ENCODE measurements at places on chromosomes 7 and 10. TPM values are rescaled to one million over a fixed set of nuclear protein-coding genes. Genes with fewer than 3 reads are reported as not detected.
A peak's percentile ranks its signal among the peaks of the same experiment; 100 is the strongest.

The VPS37D gene
- 0.18 TPM for total RNA-seq

The WDR91 gene
- total RNA-seq: 25.1 TPM

The PTF1A gene
- total RNA-seq: not detected

The OPN1SW gene
- not detected for total RNA-seq

The SLC26A3 gene
- total RNA-seq: not detected

The CALML5 gene
- not detected for total RNA-seq

The PRR15 gene
- not detected for total RNA-seq

The FASTK gene
- total RNA-seq: 88.8 TPM

The PKD2L1 gene
- not detected for total RNA-seq

The AKR1C3 gene
- total RNA-seq: 0.75 TPM

The UCMA gene
- total RNA-seq: not detected

The ACTL6B gene
- total RNA-seq: not detected

The ZNF804B gene
- not detected for total RNA-seq

DNA sequence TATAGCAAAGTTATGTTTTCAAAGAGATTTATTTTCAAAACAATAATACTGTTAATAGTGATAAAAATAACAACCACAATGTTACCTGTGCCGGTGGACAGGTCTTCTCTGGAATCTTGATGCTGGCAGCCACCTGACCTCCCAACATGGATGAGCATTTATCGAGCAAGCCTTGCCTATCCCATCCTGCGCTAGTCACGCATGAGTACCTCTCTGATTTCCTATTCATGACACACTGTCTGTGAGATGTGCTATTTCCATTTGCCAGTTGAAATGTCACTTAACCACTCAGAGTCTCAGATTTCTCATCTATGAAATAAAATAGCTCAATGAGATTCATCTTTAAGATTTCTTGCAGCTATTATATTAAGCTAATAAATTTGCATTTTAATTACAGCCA, 341.2 kb upstream of the VWC2 start:
- no peak for DNase-seq
- H3K27ac ChIP-seq: no peak overlapping the region
- H3K4me1 ChIP-seq: no peaks in the 10 kb centered on the region
- no peaks in the 10 kb centered on the region for H3K27me3 ChIP-seq

DNA sequence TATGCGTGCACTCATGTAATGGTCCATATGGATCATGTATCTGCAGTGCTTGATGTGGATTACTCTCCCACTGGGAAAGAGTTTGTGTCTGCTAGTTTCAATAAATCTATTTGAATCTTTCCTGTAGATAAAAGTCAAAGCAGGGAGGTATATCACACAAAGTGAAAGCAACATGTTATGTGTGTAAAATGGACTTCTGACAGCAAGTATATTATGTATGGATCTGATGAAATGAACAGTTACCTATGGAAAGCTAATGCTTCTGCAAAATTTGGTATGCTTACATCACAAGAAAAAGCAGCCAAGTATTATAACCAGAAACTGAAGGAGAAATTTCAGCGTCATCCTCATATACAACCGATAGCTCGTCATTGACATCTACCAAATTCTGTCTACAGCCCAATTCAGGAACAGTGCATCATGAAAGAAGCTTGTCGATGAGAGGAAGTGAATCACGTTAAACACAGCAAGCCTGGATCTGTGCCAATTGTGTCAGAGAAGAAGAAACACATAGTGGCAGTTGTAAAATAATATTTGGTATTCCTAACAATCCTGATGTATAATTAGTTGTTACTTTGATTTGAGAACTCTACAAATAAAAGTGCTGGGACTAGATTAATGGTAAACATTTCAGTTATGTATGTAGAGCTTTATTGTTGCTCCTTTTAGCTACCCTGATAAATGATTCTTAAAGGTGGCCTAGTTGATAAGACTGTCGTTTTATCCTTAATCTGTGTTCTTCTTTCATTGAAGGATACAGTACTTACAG, 14.2 kb upstream of the SYPL1 start:
- DNase-seq: no peak
- no peaks in the 10 kb centered on the region for H3K27me3 ChIP-seq
- no peaks in the 10 kb centered on the region for H3K36me3 ChIP-seq
- H3K4me3 ChIP-seq: no peak overlapping the region
- no peak overlapping the region for H3K27ac ChIP-seq
- H3K4me1 ChIP-seq: no peaks in the 10 kb centered on the region

DNA sequence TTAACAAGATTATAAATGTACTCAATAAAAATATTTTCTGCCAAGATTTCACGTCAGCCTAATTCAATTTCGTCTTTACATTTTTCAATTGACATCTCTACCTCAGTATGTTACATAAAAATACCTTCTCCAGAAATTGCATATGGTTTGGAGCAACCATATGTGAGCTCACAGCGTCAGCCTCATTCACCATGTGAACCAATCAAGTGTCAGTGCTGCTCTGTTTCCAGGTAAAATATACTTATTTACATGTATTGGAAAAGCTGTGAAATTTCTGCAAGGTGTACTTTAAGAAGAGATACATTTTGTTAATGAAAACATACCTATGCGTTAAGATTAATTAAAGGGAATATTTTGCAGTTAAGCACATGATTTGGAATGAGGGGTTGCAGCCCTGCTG, 110.7 kb upstream of the PRSS1 start:
- H3K27me3 ChIP-seq: no peaks in the 10 kb centered on the region
- no peaks in the 10 kb centered on the region for H3K36me3 ChIP-seq
- H3K4me3 ChIP-seq: no peak overlapping the region
- DNase-seq: no peak

DNA sequence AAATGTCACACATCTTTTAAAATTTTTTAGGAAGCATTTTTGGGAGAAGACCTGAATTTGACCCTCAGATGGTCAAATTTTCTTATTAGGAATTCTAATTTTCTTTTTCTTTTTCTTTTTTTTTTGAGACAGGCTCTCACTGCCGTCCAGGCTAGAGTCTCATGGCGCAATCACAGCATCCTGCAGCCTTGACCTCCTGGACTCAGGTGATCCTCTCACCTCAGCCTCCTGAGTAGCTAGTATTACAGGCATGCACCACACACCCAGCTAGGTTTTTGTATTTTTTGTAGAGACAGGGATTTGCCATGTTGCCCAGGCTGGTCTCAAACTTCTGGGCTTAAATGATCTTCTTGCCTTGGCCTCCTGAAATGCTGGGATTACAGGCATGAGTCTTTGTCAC, 65.4 kb downstream of the AKAP9 start:
- H3K27me3 ChIP-seq: no peaks in the 10 kb centered on the region
- DNase-seq: no peak
- H3K4me1 ChIP-seq: no peaks in the 10 kb centered on the region
- H3K4me3 ChIP-seq: no peak overlapping the region

GRCh38 chr7:158249692-158250091, 337.9 kb downstream of the PTPRN2 start:
- no peaks in the 10 kb centered on the region for H3K36me3 ChIP-seq
- no peak overlapping the region for H3K4me3 ChIP-seq
- no peak for DNase-seq

DNA sequence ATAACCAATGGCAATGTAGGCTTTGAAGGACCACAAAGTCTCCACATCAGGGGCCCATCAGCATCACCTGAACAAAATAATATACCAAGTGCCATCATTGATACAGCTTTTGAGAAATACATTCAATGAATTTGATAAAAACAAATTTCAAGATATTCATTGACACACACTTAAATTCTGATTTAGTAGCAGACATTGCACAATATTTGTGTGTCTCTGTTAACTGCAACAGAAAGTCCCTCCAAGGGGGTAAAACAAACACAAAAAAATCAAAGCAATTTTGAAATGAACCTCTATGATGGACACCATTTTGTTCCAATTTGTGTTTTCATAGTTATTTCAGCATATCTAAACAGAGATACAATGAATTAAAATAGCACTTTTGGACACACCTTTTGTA, 86.8 kb upstream of the RSU1 start:
- H3K4me3 ChIP-seq: no peak overlapping the region
- no peaks in the 10 kb centered on the region for H3K4me1 ChIP-seq
- no peaks in the 10 kb centered on the region for H3K27me3 ChIP-seq

DNA sequence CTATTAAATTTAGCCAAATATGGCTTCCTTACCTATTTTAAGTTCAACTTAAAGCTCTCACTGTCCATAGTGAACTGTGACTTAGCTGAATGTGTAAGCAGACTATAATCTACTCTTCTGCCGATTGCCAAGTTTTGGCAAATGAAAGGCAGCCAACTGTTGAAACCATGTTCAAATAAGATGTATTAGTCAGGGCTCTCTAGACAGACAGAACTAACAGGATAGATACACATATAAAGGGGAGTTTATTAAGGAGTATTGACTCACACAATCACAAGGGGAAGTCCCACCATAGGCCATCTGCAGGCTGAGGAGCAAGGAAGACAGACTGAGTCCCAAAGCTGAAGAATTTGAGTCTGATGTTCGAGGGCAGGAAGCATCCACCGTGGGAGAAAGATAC, 837.7 kb upstream of the AUTS2 start:
- DNase-seq: no peak
- no peak overlapping the region for H3K27ac ChIP-seq
- H3K4me1 ChIP-seq: no peaks in the 10 kb centered on the region
- no peaks in the 10 kb centered on the region for H3K27me3 ChIP-seq

DNA sequence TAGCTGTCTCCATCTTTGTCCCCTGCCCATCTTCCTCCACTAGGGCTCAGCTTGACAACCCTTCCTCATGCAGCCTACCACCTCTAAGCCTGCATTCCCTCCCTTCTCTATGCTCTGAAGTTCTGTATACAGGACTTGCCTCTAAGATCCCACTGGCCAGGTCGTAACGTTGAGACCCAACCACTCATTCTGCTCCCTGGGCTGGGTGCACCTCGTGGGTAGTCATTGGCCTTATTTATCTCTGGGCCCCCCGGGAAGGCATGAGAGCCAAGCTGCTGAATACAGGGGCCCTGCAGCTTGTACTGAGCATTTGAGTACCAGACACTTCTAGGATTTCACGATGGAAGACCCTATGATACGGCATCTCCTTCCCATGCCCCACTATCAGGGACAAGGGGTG, 31.2 kb downstream of the MYL10 start:
- H3K4me1 ChIP-seq: no peaks in the 10 kb centered on the region
- no peaks in the 10 kb centered on the region for H3K27me3 ChIP-seq
- no peak overlapping the region for H3K4me3 ChIP-seq
- no peak overlapping the region for H3K27ac ChIP-seq
- no peaks in the 10 kb centered on the region for H3K36me3 ChIP-seq

GRCh38 chr7:2372724-2373123, 18.1 kb downstream of the EIF3B start:
- H3K4me1 ChIP-seq: no peaks in the 10 kb centered on the region
- H3K4me3 ChIP-seq: no peak overlapping the region
- DNase-seq: no peak
- no peak overlapping the region for H3K27ac ChIP-seq
- H3K36me3 ChIP-seq: peaks cover 79% of the 10 kb centered on the region

GRCh38 chr7:117229350-117229749, 93.5 kb downstream of the WNT2 start:
- H3K27ac ChIP-seq: no peak overlapping the region
- H3K36me3 ChIP-seq: no peaks in the 10 kb centered on the region
- no peaks in the 10 kb centered on the region for H3K4me1 ChIP-seq

GRCh38 chr10:86970162-86970981, 2.1 kb downstream of the ADIRF start:
- H3K27ac ChIP-seq: peak overlapping the region; percentile 61
- peaks cover 46% of the 10 kb centered on the region for H3K4me1 ChIP-seq
- DNase-seq: no peak
- H3K4me3 ChIP-seq: peak overlapping the region; percentile 71

- no peak for DNase-seq
- peak overlapping the region; percentile 74 for H3K27ac ChIP-seq
- H3K36me3 ChIP-seq: peaks cover 30% of the 10 kb centered on the region
- no peaks in the 10 kb centered on the region for H3K27me3 ChIP-seq
- H3K4me3 ChIP-seq: no peak overlapping the region
Observed at GRCh38 chr7:135160858-135161653, 9.5 kb downstream of the CYREN start.

- no peak overlapping the region for H3K4me3 ChIP-seq
- no peak for DNase-seq
- no peaks in the 10 kb centered on the region for H3K36me3 ChIP-seq
- no peaks in the 10 kb centered on the region for H3K27me3 ChIP-seq
- no peak overlapping the region for H3K27ac ChIP-seq
Observed at GRCh38 chr7:157574914-157575586, 238.2 kb downstream of the DNAJB6 start.

GRCh38 chr10:78248651-78249464, 215.2 kb downstream of the RPS24 start:
- H3K4me1 ChIP-seq: no peaks in the 10 kb centered on the region
- H3K4me3 ChIP-seq: no peak overlapping the region
- no peaks in the 10 kb centered on the region for H3K27me3 ChIP-seq
- no peaks in the 10 kb centered on the region for H3K36me3 ChIP-seq

DNA sequence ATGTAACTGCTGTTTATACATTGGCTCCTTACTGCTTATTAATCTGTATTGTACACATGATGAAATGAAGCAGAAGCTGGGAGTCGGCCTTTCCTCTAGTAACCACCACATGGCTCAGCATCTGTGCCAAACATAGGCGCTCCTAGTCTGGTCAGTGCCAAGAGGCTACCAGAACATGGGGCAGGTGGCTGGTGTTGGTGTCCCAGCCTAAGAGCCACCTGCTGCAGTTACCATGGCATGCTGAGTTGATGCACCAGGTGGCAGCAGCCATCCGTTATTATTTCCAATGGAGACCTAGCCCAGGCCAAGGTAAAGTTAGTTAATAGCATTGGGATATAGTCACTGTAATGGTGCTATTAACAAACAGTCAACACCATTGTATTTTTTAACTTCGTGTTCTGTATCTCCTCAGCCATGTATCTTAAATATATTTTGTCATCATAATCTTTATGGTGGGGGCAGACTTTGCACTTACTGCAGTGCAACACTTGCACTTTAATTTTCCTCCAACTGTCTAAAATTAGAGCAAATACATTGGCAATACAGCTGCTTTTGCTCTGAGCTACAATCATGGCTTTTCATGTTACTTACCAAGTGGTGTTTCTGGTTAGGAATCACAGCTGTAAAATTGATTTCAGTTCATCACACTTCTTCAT, 33.1 kb downstream of the HBP1 start:
- peaks cover 54% of the 10 kb centered on the region for H3K36me3 ChIP-seq
- H3K4me1 ChIP-seq: no peaks in the 10 kb centered on the region
- H3K4me3 ChIP-seq: no peak overlapping the region
- no peak overlapping the region for H3K27ac ChIP-seq
- H3K27me3 ChIP-seq: no peaks in the 10 kb centered on the region

GRCh38 chr10:44023517-44023916, 361.4 kb downstream of the CXCL12 start:
- no peak overlapping the region for H3K4me3 ChIP-seq
- no peaks in the 10 kb centered on the region for H3K36me3 ChIP-seq
- no peak overlapping the region for H3K27ac ChIP-seq
- DNase-seq: no peak
- H3K4me1 ChIP-seq: no peaks in the 10 kb centered on the region

- no peaks in the 10 kb centered on the region for H3K27me3 ChIP-seq
- H3K27ac ChIP-seq: peak overlapping the region; percentile 41
- H3K4me1 ChIP-seq: no peaks in the 10 kb centered on the region
Observed at GRCh38 chr7:157404845-157405481, 68.2 kb downstream of the DNAJB6 start.

- H3K27me3 ChIP-seq: no peaks in the 10 kb centered on the region
- H3K4me3 ChIP-seq: no peak overlapping the region
- H3K36me3 ChIP-seq: no peaks in the 10 kb centered on the region
- no peak for DNase-seq
Observed at GRCh38 chr10:24822590-24822989, 98.9 kb upstream of the ARHGAP21 start.

- no peaks in the 10 kb centered on the region for H3K4me1 ChIP-seq
- H3K27ac ChIP-seq: no peak overlapping the region
- H3K4me3 ChIP-seq: no peak overlapping the region
- H3K36me3 ChIP-seq: no peaks in the 10 kb centered on the region
Observed at GRCh38 chr7:70387217-70387616, 744.7 kb upstream of the GALNT17 start.

All from CD8-positive, alpha-beta memory T cell (primary cell).